ENCODE measurements at places on chromosomes 7 and 10. TPM values are rescaled to one million over a fixed set of nuclear protein-coding genes. Genes with fewer than 3 reads are reported as not detected.

DNA sequence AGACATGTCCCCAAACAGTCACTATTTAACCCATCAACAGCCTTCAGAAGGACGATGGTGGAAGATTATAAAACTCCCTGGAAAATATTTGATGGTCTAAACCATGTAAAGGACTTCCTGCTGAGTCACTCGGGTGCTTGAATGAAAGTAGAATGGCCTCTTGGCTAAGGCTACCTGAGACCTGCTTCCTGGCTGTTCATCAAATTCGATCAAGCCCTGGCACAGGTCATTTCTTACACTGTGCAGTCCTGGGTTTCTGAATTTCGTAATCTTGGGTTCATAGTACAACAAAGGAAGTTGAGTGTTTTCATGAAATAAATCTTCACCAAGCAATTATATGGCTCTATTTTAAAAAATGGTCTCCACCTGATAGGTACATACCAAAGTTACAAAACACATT is 260.3 kb upstream of the RNF32 start:
- no peak for DNase-seq

DNA sequence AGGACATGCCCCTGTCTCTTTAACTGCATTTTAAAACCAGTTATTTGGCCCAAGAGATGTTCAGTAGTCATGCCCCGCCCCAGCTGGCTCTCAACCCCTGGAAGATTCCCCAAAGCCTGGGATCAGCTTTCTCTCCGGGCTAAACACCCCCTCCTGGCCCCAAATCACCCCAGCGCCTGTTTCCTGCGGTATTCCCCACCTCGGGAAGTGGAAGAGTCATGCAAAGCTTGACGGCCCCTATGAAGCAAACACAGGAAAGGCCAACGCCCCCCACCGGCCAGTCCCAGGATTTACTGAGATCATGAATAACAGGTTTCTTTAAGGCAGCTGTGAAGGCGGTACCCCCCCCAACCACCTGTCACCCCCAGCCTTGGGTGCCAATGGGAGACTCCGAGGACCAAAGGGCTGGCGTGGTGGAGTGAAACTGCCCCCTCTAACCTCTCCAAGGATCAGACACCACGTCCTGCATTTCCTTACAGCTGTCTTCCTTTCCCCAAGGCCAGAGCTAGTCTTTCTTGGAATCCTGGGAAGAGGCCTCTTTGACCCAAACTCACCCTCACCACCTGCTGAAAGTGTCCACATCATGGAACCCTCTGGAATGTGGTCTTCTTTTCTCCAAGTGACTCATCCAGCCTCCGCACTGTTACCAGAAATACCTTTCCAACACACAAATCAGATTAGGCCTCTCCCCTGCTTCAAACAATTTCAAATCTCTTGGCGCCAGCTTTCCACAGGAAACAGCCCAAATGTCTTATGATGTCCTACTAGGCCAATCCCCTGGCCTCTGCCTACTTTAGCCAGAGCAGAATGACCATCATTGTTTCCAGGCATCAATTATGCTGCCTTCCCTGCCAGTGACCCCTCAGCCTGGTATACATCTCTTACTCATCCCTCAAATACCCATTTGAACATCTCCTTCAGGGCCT is 301.5 kb downstream of the ZEB1 start:
- DNase-seq: no peak

GRCh38 chr10:6999232-6999925 is 411.5 kb downstream of the SFMBT2 start:
- DNase-seq: no peak

- no peak for DNase-seq
These were observed 184.5 kb downstream of the GATA3 start for GRCh38 chr10:8238986-8239385.

GRCh38 chr10:24849051-24849450 is 103.4 kb downstream of the PRTFDC1 start:
- DNase-seq: no peak

GRCh38 chr7:39379416-39379815 is 186.8 kb upstream of the YAE1 start:
- DNase-seq: no peak

DNA sequence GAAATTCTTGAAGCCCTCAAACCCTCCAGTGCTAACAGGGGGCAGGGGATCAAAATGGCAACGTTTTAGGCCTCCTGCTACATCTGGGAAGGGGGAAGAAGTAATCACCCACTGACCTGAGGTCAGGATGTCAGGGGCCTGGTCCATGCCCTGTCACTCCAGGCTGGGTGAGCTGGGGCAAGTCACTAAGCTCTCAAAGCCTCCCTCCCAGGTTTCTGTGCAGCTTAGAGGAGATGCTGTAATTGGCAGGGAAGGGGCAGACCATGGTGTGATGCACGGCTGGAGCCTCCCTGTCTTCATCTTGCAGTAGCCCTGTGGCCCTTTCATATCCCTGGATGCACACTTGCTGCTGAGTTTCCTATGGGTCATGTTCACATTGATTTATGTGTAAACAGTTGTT is 27.2 kb downstream of the LEP start:
- DNase-seq: no peak

DNA sequence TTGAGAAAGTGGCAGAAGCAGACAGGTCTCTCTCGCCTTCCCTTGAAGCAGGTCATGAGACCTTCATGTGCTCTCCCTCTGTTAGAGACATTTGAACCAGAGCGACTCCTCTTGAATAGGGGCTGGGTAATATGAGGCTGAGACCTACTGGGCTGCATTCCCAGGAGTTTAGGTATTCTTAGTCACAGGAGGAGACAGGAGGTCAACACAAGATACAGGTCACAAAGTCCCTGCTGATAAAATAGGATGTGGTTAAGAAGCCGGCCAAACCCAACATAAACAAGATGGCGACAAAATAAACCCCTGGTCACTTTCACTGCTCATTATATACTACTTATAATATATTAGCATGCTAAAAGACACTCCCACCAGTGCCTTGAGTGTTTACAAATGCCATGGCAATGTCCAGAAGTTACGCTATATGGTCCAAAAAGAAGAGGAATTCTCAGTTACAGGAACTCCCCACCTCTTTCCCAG is 43.5 kb upstream of the MSRB2 start:
- no peak for DNase-seq

GRCh38 chr7:29345590-29345989 is 151.0 kb downstream of the CHN2 start:
- DNase-seq: no peak

DNA sequence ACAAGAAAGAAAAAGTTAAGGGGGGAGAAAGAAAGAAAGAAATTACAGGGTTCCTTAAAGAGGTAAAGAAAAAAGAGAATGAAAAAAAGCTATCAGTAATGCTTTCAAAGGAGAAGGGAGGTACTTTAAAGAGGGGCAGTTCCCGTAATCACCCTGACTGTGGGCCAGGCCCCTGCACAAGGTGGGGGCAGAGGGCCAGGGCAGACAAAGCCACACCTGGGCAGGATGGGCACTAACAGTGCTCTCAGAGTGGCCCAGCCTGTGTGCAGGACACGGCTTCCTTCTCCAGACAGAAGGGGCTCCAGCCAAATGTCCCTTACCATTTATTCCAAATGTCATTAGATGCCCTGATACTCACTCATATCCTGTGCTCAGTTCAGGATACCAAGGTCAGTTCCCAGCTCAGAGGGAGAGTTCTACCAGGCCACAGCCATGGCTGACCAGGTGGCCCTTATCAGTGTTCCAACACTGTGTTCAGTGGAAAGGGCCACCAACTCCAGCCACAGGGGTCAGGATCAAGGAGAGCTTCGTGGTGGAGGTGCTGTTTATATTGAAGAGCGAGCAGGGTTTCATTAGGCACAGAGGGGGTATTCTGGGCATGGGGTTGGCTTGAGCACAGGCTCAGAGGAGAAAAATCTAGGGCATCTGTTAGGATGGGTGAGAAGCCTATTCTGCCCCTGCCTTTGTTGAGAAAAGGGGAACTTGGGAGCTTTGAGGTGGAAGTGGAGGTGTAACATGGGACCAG is 29.9 kb downstream of the DPCD start:
- no peak for DNase-seq

GRCh38 chr7:70779321-70779720 is 352.6 kb upstream of the GALNT17 start:
- DNase-seq: no peak

DNA sequence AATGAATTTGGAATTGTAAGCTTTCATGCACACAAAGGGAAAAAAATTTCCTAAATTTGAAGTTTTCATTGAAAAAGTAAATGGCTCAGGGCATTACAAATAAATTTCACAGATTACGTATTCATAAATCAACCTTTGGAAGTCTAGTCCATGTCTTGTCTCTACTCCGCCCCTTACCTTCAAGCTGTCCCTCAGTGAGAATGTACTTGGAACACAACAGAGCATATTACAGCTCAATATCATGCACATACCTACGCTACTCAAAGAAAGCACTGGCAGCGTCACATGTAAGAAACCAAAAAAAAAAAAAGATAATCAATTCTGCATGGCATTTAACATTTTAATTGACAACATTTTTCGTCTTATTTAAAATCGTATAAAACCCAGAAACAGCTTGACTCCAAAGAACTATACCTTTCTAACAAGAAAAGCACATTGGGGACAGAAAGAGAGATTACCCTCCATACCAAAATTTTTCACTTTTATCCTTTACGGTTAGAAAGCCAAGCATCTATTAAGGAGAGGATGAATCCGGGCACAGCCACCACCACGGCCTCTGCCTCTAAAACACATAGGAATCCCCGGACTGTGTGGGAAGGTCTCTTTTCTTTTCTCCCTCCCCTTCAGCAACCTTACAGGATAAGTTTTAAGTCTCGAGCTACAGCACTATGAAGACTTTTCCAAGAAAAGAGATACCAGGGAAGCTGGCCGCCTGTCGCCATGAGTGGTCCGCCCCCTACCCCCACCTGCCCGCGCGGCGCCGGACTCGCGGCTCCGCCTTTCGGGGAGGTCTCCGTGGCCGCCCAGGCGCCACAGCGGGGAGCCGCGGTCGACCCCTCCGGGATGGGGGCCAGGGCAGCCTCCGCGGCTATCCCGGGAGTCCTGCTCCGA is 1.1 kb downstream of the JMJD1C start:
- no peak for DNase-seq

DNA sequence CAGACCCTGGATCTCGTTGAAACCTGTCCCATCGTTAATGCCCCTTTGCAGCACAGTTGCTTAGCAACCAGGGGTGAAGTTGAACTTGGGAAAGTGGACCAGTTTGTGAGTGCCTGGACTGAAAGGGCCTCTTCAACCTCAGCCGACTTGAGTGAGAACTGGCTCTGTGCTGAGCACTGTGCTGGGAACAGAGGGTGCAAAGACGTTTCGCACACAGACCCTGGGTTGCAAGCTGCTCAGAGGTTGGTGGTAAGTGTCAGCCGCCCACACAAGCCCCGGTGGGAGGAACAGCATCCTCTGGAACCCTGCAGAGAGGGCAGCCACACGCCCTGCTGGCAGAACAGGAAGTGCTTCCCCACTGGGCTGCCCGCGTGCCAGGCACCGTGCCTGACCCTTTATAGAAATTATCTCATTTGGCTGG is 89.2 kb downstream of the CARD11 start:
- no peak for DNase-seq

DNA sequence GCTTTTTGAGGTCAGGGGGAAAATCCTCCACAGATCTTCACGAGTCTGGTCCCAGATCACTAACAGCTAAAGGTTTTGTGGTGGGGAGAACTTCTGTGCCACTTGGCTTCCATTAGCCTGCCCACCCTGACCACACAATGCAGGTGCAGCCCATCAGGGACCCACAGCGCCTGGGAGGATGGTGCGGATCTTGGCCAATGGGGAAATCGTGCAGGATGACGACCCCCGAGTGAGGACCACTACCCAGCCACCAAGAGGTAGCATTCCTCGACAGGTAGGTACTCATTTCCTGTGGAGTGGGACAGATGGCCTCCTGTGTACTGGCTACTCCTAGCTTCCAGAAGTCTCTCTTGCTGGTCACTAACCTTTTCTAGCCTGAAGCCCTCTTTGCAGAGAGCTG is 1.5 kb downstream of the FAM241B start:
- no peak for DNase-seq

GRCh38 chr7:135428879-135429278 is 81.0 kb downstream of the CNOT4 start:
- DNase-seq: no peak

DNA sequence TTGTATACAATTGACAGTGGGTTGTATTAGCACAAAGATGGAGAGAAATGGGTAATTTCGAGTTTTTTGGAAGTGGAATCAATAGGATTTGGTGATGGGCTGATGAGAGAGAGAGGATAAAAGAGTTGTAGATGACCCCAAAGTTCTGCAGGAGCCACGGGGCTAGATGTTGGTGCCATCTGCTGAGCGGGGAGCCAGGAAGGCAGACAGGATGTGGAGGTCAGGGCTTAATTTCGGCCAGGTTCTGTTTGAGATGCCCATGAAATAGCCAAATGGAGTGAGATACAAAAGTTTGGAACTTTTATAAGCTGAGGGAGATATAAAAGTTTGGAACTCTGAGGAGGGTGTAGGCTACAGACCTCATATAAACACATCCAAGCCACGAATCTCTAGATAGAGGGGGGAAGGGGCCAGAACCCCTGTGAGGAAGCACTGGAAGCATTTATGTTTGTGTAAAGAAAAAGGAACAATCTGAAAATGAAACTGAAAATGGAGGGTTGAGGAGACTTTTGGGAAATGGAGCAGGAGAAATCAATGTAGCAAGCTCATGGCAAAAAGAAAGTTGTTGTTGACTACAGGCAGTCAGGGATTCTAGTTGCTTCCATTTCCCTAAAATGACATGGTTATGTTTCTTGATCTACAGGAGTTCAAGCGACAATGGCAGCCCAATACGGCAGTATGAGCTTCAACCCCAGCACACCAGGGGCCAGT is 2.2 kb downstream of the GIMAP4 start:
- DNase-seq: no peak

DNA sequence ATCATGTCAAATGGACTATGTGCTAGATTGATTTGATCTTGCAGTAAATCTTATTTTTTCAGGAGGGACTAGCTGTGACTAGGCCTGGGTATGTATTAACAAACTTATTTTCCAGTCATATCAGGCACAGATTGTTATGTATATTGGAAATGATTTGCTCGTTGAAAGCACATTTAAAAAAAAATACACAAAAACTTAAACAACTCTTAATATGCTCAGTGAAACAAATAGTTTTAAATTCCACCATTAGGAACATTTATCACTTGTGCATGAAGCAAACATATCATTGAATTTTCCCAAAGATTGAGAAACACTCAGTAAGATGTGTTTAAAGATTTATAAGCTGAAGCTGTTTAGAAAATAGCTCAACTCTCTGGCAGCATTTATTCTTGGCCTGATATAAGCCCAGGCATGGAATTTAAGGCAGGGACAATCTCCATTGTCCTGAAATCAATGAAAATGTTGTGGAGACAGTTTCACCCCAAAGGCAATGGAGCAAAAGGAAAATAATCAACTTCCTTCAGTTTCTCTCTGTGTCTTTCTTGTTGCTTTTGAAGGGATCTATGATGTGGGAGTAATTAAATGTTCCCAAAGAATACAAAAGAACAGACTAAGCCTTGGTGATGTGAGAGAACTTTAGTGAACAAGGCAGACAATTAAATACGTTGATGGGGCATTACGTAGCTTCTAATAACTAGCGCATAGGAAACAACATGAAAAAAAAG is 250.3 kb downstream of the GPR37 start:
- DNase-seq: no peak

GRCh38 chr10:80455461-80456349 is 1.6 kb downstream of the TSPAN14 start:
- no peak for DNase-seq

The ANKRD2 gene
- 0.08 TPM for total RNA-seq

The GNB2 gene
- total RNA-seq: 391 TPM

The ECHDC3 gene
- total RNA-seq: 31.6 TPM

The CPA1 gene
- total RNA-seq: not detected
